Peyer's patch (tissue), 4 donors: ENCODE measurements at places on chromosomes 12 and 14.

GRCh38 chr14:32697704-32698103 is 241.0 kb upstream of the NPAS3 start:
- DNase-seq: no peak

DNA sequence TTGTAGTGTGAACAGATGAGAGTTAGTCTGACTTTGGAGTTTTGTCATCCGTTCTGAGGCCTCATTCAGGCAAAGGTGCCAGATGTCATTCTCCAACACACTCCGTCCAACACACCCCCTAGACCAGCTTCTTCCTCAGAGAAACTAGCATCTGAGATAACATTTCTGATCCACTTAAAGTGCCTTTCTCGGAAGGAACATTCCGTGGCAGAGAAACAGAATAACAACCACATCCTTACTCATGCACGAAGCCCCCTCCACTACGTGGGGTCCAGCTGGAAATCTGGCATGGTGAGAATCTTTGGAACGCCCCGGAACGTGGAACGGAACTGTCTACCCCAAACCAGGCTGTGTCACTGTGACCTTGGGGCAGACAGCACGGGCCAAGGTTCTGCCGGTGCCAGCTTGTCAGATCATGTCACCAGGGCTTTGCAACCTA is 17.0 kb upstream of the BCL7A start:
- no peak for DNase-seq

DNA sequence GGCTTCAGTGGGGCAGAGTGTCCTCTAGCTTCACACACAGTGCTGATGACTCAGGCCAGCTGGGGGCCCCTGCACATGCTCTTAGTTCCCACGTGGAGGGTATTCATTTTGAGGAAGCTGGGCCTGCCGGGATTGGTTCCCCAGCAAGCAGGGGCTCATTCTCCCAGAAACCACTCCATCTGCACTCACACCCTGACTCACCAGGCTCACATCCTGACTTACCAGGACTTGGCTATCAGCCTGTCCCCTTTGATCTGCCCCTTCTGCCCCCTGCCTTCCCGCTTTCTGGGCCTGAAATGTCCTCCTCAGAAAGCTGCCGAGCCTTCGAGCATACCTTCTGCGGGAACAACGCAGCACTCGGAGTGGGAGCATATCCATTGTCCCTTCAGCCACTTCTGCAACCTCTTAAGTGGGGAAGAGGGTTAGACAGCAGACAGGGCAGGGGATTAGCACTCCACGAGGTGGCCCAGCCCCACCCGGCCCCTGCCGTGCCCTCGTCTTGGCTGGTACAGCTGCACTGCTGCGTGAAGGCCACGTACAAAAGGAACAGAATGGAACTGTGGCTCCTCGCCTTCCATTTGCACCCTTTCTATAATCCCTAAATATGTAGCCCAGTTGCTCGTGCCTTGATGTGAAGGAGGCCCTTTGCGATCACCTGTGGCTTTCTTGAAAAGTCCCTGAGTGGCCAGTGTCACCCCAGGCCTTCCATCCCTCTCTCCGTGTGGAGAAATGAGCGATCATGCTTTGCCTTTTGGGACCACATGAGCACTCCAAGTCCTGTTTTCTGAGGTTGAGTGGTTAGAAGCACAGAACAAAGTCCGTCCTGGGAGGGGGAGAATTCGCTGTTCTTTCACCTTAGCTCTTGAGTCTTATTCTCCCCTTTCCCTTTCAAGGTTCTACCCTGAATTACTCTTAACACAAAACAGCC is 26.1 kb downstream of the TPCN1 start:
- DNase-seq: no peak

- DNase-seq: no peak
Measured at GRCh38 chr12:54033106-54033979, 493 bp downstream of the HOXC5 start.

GRCh38 chr12:75599061-75599460 is 87.7 kb upstream of the KRR1 start:
- no peak for DNase-seq

DNA sequence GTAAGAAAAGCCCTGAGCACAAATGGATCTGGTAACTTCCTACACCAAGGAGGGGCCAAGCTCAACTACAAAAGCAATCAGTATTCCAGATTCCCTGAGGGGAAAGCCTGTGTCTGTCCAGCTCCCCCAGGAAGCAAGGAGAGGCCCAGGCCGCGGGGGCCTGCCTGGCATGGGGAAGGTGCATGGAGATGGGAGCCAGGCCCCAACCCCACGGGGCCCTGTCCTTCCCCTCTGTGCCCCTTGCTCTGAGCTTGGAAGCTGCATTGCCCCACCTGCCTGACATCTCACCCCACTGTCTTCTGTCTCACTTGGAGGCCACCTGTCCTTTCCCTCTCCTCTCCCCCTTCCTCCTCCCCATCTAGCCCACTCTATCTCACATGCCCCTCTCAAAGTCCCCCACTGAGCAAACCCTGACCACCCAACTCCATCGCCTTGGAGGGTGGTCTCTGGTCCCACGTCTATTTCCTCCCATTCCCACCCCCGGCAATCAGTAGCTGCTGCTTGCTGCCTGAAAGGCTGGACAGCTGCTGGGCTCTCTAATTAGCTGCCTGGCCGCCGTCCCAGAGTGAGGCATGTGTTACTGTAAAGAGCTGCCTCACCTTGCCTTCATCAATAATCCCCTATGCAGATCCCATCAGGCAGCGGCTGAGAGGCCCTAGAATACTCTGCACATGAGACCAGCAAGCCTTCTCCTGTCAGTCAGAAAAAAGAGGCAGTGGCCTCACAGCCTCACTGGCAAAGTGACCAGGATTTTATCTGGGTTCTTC is 3.4 kb upstream of the TMEM229B start:
- no peak for DNase-seq
